ENCODE measurements at places on chromosomes 6 and 20.

- DNase-seq, result peak; percentile 48
Measured at GRCh38 chr6:45421709-45422502, 44.2 kb upstream of the SUPT3H start.

DNA sequence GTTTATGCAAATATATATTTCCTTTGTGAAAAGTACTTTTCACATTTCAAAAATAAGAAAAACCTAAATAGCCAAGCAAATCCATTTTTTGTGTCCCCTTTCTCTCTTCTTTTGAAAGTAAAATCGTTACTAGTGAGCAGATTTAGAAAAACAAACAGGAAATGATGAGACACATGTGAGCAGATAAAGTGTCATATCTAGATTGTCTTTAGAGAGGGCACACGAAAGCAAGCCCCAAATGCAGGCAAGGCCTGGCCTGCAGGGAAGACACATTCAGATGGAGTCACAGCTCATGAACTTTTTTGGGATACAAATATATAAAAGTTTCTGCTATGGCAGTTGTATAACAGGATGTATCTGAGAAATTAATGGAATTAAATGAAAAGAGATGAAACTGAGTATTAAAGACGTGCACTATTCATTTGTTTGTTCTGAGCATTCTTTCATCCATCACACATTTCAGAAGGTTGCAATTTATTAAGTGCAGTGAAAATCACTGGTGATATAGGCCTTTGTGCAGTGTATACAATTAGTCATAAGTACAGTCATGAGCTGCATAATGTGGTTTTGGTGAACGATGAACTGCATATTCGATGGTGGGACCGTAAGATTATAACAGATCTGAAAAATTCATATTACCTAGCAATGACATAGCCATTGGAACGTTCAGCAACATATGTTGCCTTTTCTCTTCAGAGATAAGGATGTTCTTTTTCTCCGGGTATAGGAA lies 101.4 kb downstream of the PACRG start:
- DNase-seq, result no peak

DNA sequence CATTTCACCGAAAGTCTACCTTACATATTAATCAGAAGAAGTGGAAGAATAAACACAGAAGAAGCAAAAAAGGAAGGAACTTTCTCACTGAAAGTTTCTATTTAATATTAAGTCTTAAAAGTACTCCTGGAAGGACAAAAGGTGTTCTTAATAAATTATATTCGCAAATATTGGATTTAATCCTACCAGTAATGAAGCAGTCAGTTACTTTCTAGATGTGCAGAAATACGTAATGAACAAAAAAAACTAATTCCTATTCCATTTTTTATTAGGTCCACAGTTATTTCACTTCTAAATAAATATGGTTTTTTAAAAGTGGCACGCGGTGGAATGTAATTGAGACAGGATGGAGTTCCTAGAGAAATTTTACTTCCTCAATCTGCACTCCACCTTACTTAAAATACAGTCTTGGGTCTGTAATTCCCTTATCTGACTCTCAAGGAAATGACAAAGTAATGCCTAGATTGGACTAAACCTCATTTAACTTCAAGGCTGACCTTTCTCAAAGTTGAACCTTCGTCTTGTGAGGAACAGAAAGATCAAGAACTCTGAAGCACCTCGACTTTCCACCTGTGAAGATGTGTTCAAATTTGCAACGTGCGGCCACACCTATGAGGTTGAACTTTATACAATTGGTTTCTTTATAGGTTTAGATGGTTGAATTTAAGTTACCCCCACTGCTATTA lies 1.1 kb upstream of the TRAM2 start:
- no peak for DNase-seq

GRCh38 chr20:52290569-52290968 lies 99.0 kb upstream of the ZFP64 start:
- DNase-seq, result no peak

- no peak for DNase-seq
Measured at GRCh38 chr6:111813677-111814310, 59.5 kb downstream of the FYN start.

- no peak for DNase-seq
Measured at GRCh38 chr6:137213331-137213740, 5.8 kb downstream of the IFNGR1 start.

- peak; percentile 66 for DNase-seq
Measured at GRCh38 chr20:14055127-14055742, 59.9 kb downstream of the MACROD2 start.

GRCh38 chr6:64325093-64325492 lies 689.5 kb downstream of the PHF3 start:
- no peak for DNase-seq

DNA sequence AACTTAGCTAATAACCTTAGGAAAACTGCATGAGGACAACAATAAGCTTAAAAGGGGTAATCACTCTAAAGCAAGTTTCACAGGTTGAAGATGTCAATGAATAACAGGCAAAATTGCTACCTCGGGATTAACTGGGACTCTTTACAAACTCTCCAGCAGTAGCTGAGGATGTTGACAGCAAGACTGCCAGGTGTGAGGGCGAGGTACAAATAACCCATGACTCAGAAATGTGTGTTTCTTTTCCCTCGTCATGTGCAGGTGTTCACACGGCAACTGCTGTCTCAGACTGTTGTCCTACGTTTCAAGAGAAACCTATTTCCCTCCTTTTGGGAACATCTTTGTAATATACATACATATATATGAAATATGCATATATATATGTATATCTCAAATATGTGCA lies 15.9 kb downstream of the BCAS1 start:
- DNase-seq, result no peak

- DNase-seq, result no peak
Measured at GRCh38 chr6:75815756-75816155, 66.7 kb downstream of the MYO6 start.

DNA sequence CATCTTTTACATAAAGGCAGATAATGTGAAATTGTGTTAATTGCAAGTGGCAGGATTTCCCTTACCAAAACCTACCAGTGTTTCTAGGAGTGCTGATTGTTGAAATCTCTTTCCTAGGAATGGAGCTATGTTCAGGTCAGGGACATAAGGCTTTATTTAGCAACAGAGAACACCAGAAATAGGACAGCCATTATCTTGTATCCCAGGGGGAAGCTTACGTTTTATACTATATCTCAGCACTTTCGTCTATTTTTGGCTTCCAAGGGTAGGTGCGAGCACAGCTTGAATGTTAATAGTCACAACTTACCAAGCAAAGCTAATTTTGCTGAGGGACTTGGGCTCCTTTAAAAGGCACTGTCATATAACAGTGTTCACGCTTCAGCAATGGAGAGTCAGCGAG lies 94.0 kb downstream of the SYCP2 start:
- DNase-seq, result no peak

- no peak for DNase-seq
Measured at GRCh38 chr6:99341862-99342455, 7.5 kb downstream of the FAXC start.

DNA sequence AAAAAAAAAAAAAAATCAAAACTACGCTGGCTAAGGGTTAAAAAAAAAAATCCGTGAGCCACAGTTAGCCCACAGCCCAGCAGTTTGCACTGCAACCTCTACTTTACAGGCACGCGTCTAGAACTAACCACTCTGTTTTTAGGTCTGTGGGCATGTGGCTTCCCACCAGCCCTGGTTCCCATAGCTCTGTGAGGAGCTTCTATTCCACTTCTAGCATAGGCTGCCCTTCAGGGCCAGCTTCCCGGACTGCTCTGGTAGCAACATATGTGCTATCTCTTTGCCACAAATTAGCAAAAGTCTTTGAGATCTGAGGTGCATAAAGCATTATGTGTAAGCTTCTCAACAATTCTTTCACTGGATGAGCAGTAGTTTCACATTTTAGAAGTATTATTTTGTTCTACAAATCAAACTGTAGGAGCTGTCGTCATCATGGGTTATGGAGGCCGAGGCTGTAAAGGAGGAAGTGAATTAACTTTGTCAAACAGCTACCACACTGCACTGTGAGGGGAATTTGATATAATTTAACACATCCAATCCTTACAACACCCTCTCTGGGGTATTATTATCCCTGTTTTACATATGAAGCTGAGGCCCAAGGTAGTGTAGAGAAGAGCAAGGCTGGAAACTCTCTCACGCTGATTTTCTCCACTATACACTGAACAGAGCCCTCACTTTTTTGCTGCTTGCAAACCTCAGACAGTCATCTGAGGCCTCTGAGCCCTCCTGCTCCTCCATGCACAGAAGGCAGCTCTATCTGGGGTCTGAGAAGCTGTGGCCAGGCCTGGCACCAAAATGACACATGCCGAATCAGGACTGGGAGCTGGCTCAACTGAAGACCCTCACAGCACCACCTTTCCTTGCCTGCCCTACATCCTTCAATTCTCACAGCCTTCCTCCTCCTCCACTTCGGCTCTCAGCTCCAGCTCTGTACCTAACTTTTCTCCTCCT lies 35.4 kb downstream of the MAN1A1 start:
- no peak for DNase-seq

- DNase-seq, result no peak
Measured at GRCh38 chr20:21632031-21632734, 73.3 kb upstream of the PAX1 start.

DNA sequence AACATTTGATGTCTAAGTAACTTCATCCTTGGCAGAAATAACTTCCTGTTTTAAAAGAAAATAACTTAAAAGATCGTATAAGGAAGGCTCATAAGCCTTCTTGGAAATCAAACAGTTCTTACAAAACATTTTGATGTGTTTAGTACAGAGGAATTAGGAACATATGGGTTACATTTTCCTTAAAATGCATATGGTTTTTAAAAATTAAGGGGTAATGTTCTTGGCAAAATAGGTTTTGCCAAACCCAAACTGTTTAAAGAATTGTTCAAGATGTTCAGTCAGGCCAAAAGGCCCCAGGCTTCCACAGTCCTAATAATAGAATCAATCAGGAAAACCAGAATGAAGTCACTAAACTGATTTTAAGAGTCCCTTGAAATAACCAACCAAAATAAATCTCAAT lies 142.7 kb upstream of the SLC35B3 start:
- no peak for DNase-seq

DNA sequence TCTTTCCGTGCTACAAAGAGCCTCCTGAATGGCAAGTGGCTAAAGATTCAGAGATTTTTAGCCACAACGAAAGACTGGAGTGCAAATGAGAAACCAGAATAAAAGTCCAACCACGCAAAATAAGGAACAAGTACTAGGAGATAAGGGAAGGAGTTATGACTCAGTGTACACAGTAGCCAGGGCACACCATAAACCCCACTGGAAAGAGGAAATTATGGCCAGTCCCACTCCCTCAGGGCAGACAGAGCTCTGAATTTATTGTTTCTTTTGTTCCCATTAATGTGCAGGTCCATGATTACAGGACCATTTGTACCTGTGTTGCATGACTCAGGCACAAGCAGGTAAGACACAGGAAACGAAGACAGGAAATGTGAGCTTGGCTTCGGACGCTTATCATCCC lies 150.3 kb upstream of the PREP start:
- no peak for DNase-seq

DNA sequence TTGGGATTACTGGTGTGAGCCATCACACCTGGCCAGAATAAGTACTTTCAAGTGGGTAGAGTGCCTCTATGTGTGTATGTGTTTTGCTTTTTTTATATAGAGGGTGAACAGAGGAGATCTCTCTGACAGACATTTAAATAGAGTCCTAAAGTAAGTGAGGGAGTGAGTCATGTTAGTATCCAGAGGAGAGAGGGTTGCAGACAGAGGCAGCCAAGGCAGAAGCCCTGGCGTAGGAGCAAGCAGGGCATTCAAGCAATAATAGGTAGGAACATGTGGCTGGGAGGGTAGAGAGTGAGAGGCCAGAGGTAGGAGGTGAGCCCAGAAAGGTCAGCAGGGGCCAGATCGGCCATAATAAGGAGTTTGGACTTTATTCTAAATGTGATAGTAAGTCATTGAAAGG lies 48.9 kb downstream of the PHF20 start:
- no peak for DNase-seq

DNA sequence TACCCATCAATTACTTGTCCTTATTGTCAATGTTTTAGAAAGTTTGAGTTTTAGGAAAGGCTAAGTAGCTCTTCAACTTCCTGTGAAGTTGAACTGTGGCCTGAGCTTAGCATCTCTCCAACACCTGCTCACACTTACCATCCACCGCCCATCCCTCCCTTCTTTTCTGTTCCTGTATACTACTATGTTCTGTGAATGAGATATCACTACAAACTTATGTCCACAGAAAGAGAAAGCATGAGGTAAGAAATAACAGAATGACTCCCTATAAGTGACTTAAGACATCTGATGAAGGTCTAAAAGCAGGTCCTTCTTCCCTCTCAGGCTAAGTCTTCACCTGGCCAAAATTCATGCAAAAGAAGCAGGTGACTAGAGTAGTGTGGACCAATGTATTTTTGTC lies 246.3 kb upstream of the PREP start:
- DNase-seq, result no peak

DNA sequence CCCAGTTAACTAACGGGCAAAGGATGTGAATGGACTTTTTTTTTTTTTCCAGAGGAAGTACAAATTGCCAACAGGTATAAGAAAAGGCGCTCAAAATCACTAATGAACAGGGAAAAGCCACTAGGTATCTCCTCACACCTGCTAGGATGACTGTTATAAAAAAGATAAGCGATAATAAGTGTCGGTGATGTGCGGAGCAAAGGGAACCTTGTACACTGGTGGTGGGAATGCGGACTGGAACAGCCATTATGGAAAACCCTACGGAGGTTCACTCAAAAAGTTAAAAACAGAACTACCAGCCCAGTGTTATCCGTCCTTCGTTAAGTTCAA lies 787 bp upstream of the RAB32 start:
- DNase-seq, result no peak

- no peak for DNase-seq
Measured at GRCh38 chr6:88048578-88048977, 937 bp downstream of the SPACA1 start.

GRCh38 chr6:170286246-170286933 lies 4.5 kb downstream of the DLL1 start:
- peak; percentile 82 for DNase-seq

- DNase-seq, result no peak
Measured at GRCh38 chr6:12232339-12232738, 57.8 kb upstream of the EDN1 start.

GRCh38 chr6:140817176-140817575 lies 1315.5 kb upstream of the GJE1 start:
- DNase-seq, result no peak

GRCh38 chr6:52543729-52544601 lies 32.9 kb downstream of the TRAM2 start:
- DNase-seq, result no peak

GRCh38 chr6:71906813-71907212 lies 20.5 kb downstream of the RIMS1 start:
- DNase-seq, result no peak

- no peak for DNase-seq
Measured at GRCh38 chr6:155066361-155066760, 71.2 kb downstream of the TIAM2 start.

- no peak for DNase-seq
Measured at GRCh38 chr6:120405947-120406346, 928.3 kb downstream of the TBC1D32 start.

DNA sequence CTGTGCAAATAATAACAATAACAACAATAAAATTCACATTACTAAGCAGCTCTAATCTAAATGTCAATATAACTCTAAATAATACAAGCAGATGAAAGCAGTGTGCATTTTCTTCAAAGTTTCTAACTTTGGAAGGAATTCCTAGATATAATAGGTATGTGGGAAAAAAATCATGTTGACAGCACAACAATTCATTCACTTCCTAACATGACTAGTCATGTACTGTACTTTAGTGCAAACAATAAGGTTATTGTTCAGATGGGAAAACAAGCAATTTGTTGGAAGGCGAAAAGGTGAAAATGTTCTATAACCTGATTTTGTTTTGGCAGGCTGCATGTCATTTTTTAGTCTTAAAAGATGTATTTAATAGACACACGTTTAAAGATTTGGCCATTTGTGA lies 484.3 kb upstream of the JAG1 start:
- no peak for DNase-seq
